C1 segment of cervical spinal cord (tissue), 14 donors: ENCODE measurements at places on chromosomes 13 and 19.

DNA sequence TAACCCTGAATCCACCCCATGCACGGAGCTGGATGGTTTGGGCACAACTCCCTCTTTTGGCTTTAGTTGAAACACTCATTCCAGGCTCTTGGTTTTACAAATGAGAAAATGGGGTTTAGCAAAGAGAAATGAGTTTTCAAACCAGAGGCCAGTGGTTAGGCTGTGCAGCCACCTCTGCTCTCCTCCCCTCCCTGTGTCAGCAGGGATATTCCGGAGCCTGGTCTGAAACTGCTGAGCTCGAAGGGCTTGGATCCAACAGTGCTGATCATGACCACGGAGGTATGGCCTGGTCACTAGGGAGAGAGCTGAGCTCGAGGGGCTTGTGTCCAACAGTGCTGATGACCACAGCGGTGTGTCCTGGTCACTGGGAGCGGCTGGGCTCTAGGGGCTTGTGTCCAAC lies 41.5 kb downstream of the ZNF787 start:
- no peak for DNase-seq

DNA sequence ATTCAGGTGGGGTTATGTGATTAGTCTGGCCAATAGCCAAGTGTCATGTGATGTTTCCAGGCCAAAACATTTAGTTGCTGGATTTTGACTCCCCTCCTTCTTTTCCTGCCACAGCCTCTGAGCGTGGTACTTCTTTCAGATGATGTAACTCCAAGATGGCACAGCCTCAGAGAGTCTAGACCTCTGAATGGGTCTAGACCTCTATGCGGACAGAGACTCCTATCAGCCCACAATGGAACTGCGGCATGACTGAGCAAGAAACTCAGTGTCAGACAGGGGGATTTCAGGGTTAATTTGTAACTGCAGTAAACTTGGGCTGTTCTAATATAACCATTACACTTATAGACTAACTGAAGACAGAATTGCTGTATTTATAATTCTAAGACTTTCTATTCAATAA lies 42.6 kb upstream of the ZDHHC20 start:
- no peak for DNase-seq

- no peak for DNase-seq
These were observed 230.6 kb upstream of the DACH1 start for GRCh38 chr13:72097568-72097967.

GRCh38 chr19:5927441-5927821 lies 13.4 kb downstream of the CAPS start:
- no peak for DNase-seq

GRCh38 chr13:51266642-51267041 lies 44.4 kb downstream of the FAM124A start:
- no peak for DNase-seq

GRCh38 chr13:76852986-76853385 lies 33.2 kb downstream of the KCTD12 start:
- no peak for DNase-seq
